ENCODE measurements at places on chromosomes 4 and X. TPM values are rescaled to one million over a fixed set of nuclear protein-coding genes. Genes with fewer than 3 reads are reported as not detected.

- H3K4me1 ChIP-seq: peaks cover 18% of the 10 kb centered on the region
- no peak for DNase-seq
- no peak overlapping the region for H3K4me3 ChIP-seq
- H3K27me3 ChIP-seq: no peaks in the 10 kb centered on the region
- H3K27ac ChIP-seq: no peak overlapping the region
- H3K36me3 ChIP-seq: no peaks in the 10 kb centered on the region
Observed at GRCh38 chrX:40278340-40279090, 180.8 kb upstream of the BCOR start.

DNA sequence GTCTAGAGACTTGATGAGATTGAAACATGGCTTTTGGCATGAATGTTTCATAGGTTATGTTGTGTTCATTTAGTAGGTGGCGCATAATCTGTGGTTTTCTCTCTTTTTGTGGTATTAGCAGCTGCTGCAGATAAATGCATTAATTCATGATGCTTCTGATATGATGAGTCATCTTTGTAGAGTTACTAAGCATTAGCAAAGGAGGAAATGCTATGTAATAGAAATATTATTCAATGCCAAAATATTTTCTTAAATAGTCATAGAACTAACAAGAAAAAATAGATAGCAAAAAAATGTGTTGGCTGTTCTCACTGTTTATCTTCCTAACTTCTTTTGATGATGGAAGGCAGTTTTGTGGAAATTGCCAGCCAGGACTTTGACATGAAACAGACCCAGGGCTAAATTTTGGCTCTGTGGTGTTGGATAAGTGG, 3.6 kb downstream of the ZXDB start:
- H3K4me1 ChIP-seq: peaks cover 10% of the 10 kb centered on the region
- no peak overlapping the region for H3K27ac ChIP-seq

PRDM8 gene
- total RNA-seq: not detected

GRCh38 chr4:24056289-24056688, 166.4 kb upstream of the PPARGC1A start:
- H3K27ac ChIP-seq: no peak overlapping the region
- H3K4me3 ChIP-seq: no peak overlapping the region
- H3K4me1 ChIP-seq: no peaks in the 10 kb centered on the region
- no peak for DNase-seq

- H3K4me1 ChIP-seq: peaks cover 28% of the 10 kb centered on the region
- H3K27me3 ChIP-seq: no peaks in the 10 kb centered on the region
- peak; percentile 99 for DNase-seq
- H3K4me3 ChIP-seq: peak within 1 kb of the TSS; percentile 97
- peak within 1 kb of the TSS; percentile 69 for H3K27ac ChIP-seq
Observed at GRCh38 chrX:44872821-44873414, at the start of gene KDM6A. KDM6A (plus strand) TSS chrX:44873188; CDS start chrX:44873552, 364 bp downstream.

MCF2 gene
- total RNA-seq: 0.58 TPM

- H3K4me3 ChIP-seq: no peak overlapping the region
- no peaks in the 10 kb centered on the region for H3K4me1 ChIP-seq
Observed at GRCh38 chr4:88957570-88957969, 99.4 kb downstream of the FAM13A start.

DNA sequence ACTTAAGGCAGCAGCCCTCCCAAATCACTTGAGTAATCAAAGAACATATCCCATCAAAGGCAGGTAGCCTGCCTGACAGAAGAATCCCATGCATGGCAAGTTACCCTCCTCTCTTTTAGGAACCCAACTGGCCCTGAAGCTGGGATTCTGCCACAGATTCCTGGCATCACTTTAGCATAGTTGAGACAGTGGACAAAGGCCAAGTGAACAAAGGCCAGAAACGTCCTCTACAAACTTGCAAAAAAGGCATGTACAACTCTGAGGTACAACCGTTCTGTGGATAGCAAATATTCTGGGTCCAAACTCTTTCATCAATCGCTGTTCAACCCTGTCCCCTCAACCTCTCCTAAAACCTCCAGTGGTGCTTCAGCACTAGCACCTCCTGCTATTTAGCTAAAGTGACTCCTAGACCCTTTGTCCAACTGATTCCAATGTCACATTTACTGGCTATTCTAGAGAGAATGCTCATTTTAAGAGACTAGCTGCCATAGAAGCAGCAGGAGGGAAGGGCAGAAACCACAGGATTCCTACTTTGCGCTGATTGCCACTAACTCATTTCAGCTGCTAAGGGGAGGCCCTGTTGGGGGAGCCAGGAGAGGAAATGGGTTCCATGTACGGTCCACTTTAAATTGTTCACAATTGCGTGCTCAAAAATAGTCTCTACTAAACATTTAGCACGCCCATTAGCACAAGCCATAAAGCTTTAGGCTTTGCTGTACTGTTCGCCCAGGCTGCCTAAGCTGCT, 105.9 kb downstream of the SHROOM4 start:
- H3K27me3 ChIP-seq: no peaks in the 10 kb centered on the region
- no peak overlapping the region for H3K27ac ChIP-seq
- no peak overlapping the region for H3K4me3 ChIP-seq
- H3K4me1 ChIP-seq: peaks cover 11% of the 10 kb centered on the region

- no peak for DNase-seq
- H3K4me3 ChIP-seq: no peak overlapping the region
- no peaks in the 10 kb centered on the region for H3K36me3 ChIP-seq
- H3K4me1 ChIP-seq: peaks cover 14% of the 10 kb centered on the region
- H3K27ac ChIP-seq: no peak overlapping the region
- H3K27me3 ChIP-seq: no peaks in the 10 kb centered on the region
Observed at GRCh38 chrX:135518161-135518560, 2.3 kb upstream of the INTS6L start.

GRCh38 chrX:102712216-102712966, at the start of gene GPRASP2:
GPRASP2 (plus strand) TSS chrX:102712448; CDS start chrX:102714870, 2,422 bp downstream.
- H3K27me3 ChIP-seq: no peaks in the 10 kb centered on the region
- no peaks in the 10 kb centered on the region for H3K4me1 ChIP-seq
- no peak for DNase-seq

TLR1 gene
- total RNA-seq: 103 TPM

BBS12 gene
- 2.0 TPM for total RNA-seq

- H3K4me1 ChIP-seq: no peaks in the 10 kb centered on the region
- H3K36me3 ChIP-seq: peaks cover 21% of the 10 kb centered on the region
- H3K27ac ChIP-seq: no peak overlapping the region
- H3K27me3 ChIP-seq: no peaks in the 10 kb centered on the region
Observed at GRCh38 chrX:357693-358471, 28.8 kb downstream of the PPP2R3B start.

DNA sequence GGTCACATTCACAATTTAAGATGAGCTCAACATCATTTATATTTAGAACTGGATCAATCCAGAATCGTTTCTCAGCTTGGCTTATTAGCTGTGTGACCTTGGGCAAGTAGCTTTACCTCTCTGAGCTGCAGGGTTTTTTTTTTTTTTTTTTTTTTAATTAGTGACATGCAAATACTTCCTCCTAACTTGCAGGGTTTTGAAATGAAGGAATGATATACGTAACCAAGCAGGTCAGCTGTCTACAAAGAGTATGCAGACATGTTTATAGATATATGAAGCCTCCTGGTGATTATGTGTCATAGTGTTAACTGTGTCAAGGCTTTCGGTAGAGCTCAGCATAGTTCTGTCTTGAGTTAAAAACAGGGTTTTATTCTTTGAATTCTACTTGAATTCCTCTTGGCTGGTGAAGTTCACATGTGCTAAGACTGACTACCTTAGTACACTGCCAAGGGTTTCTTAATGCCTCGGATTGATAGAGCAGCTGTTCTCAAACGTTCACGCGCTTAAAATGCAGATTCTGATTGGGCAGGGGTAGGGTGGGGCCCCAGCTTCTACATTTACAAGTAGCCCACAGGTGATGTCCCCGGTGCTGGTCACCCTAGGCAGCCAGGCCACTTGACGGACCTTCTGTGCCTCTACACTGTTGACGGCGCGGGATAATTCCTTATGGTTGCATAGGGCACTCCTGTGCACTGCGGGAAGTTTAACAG, 654 bp upstream of the STS start:
- H3K4me1 ChIP-seq: peaks cover 69% of the 10 kb centered on the region
- H3K27me3 ChIP-seq: no peaks in the 10 kb centered on the region
- H3K36me3 ChIP-seq: peaks cover 20% of the 10 kb centered on the region
- DNase-seq: peak; percentile 89
- peak overlapping the region; percentile 92 for H3K27ac ChIP-seq

DNA sequence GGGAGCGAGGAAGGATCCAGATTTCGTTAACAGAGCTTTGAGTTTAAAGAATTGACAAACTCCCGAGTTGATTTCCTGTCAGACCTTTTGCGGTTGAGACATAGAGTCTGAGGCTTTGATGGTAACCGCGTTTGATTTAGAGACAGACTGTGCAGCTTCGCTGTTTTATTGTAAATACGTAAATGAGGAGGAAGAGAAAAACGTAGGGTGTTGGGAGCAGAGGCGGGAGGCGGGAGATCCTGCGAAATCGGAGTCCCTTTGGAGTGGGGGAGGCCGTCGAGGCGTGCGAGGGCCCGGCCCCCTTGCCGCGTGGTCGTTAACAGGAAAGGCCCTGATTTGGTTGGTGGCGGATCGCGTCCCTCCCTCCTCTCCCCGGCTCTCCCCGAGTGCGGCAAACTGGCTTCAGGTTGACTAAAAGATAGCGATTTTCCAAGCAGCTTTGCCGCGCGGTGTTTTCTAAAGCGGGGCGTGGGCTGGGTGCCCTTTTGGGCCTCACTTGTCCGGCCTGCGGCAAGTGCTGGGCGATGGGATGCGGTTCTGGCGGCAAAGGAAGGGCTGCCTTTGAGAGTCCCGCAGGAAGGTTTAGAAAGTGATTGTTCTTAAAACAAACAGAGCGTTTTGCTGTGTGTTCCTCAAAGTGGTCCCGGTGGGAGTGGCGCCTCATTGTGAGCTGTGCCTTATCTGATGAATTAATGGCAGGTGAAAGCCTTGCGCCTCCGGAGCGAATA, 857 bp downstream of the SCML1 start:
- no peaks in the 10 kb centered on the region for H3K27me3 ChIP-seq
- no peak for DNase-seq
- H3K27ac ChIP-seq: no peak overlapping the region
- H3K36me3 ChIP-seq: no peaks in the 10 kb centered on the region

GRCh38 chr4:88893961-88894360, 163.0 kb downstream of the FAM13A start:
- DNase-seq: no peak
- no peak overlapping the region for H3K27ac ChIP-seq
- H3K4me3 ChIP-seq: no peak overlapping the region
- H3K27me3 ChIP-seq: no peaks in the 10 kb centered on the region

DNA sequence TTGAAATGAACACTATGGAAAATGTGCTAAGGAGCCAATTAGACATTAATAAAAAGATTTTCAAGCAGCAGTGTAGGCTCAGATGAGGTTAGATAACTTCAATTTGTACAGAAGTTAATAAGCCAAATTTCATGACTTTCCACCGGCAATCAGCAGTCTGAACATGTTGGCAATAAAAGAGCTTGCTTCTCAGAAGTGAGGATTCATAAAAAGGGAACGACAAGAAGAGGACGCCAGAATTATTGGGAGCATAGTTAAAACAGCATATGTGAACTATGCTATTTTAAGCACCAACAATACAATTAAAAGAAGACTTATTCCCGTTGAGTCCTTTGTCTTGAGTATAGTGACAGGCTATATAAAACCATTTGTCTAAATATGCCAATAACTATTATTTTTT, 785.3 kb downstream of the ADGRL3 start:
- H3K27ac ChIP-seq: no peak overlapping the region
- H3K4me1 ChIP-seq: no peaks in the 10 kb centered on the region
- H3K27me3 ChIP-seq: no peaks in the 10 kb centered on the region
- H3K36me3 ChIP-seq: no peaks in the 10 kb centered on the region

- no peaks in the 10 kb centered on the region for H3K27me3 ChIP-seq
- H3K36me3 ChIP-seq: no peaks in the 10 kb centered on the region
- DNase-seq: no peak
- H3K4me1 ChIP-seq: no peaks in the 10 kb centered on the region
Observed at GRCh38 chr4:61212788-61213187, 12.7 kb downstream of the ADGRL3 start.

DNA sequence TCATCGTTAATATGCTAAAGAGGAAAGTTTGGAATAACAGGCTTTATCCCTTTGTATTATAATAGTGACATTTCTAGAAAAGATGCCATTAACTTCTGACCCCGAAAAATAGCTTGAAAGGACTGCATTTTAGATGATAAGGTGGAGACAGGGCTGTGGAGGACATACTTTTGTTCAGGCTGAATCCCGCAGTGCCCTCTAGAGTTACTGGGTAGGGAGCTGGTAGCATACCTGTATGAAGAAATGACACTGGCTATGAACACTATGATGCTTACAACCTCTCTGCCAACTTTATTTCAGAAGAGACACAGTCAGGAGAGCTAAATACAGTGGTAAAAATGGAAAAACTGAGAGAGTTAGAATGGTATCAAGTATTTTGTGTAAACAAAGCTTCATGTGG, 8.1 kb downstream of the IL1RAPL1 start:
- no peaks in the 10 kb centered on the region for H3K27me3 ChIP-seq
- DNase-seq: no peak
- H3K27ac ChIP-seq: no peak overlapping the region
- H3K4me3 ChIP-seq: no peak overlapping the region
- H3K4me1 ChIP-seq: no peaks in the 10 kb centered on the region

- no peak overlapping the region for H3K27ac ChIP-seq
- H3K4me3 ChIP-seq: no peak overlapping the region
- no peak for DNase-seq
- no peaks in the 10 kb centered on the region for H3K27me3 ChIP-seq
Observed at GRCh38 chr4:172142281-172142741, 329.1 kb downstream of the GALNTL6 start.

GRCh38 chr4:128635141-128635954, 174.2 kb upstream of the JADE1 start:
- no peak for DNase-seq
- H3K27me3 ChIP-seq: no peaks in the 10 kb centered on the region
- no peaks in the 10 kb centered on the region for H3K36me3 ChIP-seq
- H3K4me1 ChIP-seq: peaks cover 17% of the 10 kb centered on the region

GRCh38 chrX:5976332-5976731, 252.3 kb downstream of the NLGN4X start:
- DNase-seq: no peak
- H3K36me3 ChIP-seq: peaks cover 8% of the 10 kb centered on the region
- no peak overlapping the region for H3K4me3 ChIP-seq

GRCh38 chr4:186695392-186695791, 28.3 kb downstream of the FAT1 start:
- H3K4me1 ChIP-seq: no peaks in the 10 kb centered on the region
- no peaks in the 10 kb centered on the region for H3K36me3 ChIP-seq
- no peak overlapping the region for H3K27ac ChIP-seq
- H3K4me3 ChIP-seq: no peak overlapping the region
- DNase-seq: no peak

DNA sequence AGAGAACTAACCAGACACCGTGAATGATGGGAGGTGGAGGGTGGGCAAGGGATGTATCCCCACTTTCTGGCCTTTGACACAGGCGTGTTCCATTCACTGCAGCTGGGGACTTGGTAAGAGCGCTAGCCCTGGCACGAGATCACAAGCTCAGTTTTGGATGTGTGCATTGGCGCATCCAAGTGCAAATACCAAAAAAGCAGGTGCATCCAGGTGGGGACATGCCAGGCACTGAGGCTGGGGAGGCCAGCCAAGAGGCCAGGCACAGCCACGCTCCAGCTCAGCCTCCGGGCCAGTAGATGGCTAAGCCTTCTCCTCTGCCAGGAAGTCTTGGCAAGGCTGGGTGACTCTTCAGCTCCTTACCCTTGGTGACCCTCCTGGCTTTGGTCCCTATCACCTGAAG, 4.4 kb upstream of the ZFP92 start:
- DNase-seq: no peak
- H3K4me3 ChIP-seq: no peak overlapping the region
- H3K27me3 ChIP-seq: no peaks in the 10 kb centered on the region

EGF gene
- not detected for total RNA-seq

GRCh38 chr4:28555866-28556265, 1695.2 kb downstream of the STIM2 start:
- no peaks in the 10 kb centered on the region for H3K27me3 ChIP-seq
- H3K36me3 ChIP-seq: no peaks in the 10 kb centered on the region
- H3K27ac ChIP-seq: no peak overlapping the region
- no peak for DNase-seq
